ENCODE measurements at places on chromosomes 2 and 18.

DNA sequence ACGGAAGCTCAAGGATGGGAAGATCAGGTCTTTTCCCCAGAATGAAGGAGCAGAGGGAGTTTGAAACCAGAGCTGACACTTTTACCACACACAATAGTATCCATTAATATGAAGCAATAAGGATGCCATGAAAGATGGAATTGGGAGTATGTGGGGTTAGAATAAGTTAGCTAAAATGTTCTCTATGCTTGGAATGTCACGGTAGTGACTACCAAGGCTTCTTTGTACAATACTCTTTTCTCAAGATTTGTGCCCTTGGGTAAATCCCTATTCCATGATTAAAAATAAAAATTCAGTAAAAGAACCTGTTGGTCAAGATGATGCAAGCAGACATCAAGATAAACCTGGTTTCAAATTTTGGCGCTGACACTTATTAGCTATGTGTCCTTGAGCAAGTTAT is 75.0 kb downstream of the NRXN1 start:
- DNase-seq = no peak

DNA sequence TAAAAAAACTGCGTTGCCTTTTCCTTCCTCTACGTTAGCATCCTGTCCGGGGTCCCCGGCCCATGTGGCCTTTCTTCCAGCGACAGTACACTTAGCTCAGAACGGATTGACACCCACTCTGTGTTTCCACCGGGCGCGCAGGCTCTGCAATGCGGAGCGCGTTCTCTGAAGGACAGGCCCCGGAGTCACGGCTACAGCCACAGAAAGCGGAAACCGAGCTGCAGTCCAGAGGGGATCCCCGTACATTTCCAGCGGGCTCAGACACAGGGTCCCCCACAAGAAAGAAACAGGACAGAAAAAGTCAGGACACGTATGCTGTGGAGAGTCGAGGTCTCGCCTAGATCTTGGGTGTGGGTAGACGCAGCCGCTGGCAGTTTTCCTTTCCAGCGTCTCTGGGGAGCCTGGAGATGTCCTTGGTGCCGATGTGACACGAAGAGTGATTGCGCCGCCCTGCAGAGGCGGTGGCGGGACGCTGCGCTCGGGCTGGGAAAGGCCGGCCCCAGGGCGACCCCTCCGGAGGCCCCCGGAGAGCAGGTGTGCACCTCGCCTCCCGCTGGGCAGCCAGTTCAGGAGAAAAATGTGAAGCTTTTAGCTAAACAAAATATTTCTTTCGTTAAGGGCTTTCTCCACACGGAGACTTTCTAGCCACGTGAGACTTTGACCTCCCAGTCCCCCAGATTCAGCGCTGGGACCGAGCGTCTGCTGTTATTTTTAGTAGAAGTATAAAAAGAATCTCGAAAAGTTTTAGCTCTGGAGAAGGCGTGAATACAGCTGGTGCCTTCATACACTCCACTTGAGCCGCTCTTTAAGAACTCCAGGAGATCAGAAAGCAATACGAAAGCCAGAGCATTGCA is 1.3 kb upstream of the ACKR3 start:
- no peak for DNase-seq

GRCh38 chr18:76953156-76953555 is 130.8 kb downstream of the ZNF236 start:
- no peak for DNase-seq

GRCh38 chr2:141508086-141508752 is 622.6 kb downstream of the LRP1B start:
- DNase-seq = no peak

DNA sequence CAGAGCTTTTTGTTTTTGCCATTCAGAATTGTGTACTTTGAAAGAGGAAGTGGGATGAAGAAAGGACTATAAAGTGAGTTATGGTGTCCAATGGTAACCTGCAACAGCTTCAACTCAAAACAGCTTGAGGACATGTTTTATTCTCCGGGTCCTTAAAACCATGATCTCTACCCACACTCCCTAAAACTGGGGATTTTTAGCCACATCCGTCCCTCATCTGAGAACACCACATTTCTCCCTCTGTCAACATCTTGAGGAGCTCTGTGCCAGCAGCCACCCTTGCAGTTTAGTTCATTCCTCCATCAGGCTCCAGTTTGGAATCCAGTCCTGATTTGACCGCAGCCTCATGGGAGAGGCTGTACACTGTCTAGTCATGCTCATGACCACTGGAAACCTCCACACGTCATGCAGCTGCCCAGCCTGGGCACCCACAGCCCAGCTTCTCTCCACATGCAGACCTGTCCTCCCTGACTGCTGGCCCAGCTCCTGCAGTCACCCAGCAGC is 62.6 kb downstream of the C18orf63 start:
- DNase-seq = no peak

DNA sequence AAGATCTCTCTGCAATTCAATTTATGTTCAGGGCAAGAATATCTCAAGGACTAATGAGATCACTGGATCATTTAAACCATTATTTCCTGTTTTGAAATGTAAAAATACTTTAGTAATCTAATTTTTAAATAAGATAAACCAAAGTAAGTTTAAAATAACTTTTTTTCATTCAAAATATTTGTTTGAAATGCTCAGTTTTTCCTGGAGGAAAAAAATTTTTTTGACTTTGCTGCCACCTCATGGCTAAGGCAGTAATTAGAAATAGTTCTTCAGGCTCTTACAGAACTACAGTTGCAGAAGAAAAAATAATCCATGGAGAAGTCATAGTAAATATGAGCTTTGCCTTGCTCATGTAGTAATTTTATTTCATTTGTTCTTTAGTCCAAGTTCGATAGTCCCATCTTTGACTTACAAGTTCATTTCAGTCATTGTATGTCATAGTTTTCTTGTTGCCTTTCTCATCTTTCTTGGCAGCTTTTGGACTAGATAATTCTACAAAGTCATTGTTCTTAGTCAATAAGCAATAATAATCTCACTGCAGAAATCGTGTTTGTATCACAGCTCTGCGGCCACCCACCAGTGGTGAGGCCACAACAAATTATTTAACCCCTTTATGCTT is 127.4 kb downstream of the DPP4 start:
- no peak for DNase-seq

Data from NCI-H187 (cell line).